ENCODE measurements at places on chromosomes 11 and 22.

GRCh38 chr11:98455500-98456307, 565.0 kb upstream of the CNTN5 start:
- no peak for DNase-seq

DNA sequence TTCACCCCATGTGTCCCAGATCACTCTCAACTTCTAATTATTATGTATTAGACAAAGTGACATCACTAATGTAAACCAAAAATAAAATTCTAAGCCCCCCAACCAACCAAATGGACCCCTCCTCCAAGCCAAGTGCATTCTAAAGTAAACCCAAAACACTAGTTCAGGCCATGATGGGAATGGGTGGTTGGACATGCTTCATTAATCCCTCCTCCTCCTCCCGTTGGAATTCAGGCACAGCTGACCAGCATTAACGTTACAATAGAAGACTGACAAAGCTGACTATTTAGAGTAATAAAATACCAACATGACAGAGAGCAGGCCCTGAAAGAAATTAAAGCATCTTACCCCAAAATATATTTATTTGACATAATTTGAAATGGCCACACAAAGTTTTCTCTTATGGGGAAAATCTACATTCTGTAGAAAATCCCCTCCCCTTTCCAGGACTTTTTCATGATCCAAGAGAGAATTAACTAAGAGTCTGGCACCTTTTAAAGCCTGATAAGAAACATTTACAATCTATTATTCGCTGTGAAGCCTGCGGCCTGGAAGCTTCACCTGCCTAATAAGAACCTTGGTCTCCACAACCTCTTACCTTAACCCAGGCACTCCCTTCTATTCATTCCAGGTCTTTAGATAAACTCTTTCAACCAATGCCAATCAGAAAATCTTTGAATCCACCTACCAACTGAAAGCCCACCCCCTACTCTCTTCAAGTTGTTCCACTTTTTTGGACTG, 948.5 kb upstream of the CCDC90B start:
- no peak for DNase-seq

GRCh38 chr11:71500601-71501021, 26.5 kb upstream of the KRTAP5-7 start:
- no peak for DNase-seq

DNA sequence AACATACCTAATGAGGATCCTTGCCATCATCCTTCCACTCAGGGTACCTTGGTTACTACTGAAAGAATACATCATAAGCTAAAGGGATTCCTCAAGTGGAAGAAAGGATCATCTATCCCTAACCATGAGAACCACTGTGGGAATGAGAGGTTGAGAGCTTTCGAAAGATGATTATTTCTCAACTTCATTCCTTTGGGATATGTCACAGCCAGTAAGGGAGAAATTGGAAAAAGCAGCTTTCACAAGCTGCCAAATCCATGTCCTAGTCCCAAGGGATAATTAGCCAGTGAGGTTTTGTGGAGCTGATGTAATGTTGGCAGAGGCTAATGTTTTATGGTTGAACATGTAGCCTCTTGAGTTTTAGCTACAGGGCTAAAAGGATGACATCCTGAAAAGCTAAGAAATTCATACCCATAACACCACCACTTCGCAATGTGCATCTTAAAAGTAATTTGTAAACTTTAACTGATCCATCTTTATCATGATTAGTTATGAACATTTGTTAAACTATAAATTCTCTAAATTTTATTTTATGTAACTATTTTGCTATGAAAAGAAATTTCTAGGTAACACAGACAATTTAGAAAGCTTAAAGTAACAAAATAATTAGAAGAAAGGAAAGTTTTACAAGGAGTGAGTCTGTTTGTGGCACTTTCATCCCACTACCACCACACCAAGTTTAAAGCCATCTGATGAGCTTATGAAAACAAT, 123.9 kb downstream of the MRTFA start:
- DNase-seq: peak; percentile 78

DNA sequence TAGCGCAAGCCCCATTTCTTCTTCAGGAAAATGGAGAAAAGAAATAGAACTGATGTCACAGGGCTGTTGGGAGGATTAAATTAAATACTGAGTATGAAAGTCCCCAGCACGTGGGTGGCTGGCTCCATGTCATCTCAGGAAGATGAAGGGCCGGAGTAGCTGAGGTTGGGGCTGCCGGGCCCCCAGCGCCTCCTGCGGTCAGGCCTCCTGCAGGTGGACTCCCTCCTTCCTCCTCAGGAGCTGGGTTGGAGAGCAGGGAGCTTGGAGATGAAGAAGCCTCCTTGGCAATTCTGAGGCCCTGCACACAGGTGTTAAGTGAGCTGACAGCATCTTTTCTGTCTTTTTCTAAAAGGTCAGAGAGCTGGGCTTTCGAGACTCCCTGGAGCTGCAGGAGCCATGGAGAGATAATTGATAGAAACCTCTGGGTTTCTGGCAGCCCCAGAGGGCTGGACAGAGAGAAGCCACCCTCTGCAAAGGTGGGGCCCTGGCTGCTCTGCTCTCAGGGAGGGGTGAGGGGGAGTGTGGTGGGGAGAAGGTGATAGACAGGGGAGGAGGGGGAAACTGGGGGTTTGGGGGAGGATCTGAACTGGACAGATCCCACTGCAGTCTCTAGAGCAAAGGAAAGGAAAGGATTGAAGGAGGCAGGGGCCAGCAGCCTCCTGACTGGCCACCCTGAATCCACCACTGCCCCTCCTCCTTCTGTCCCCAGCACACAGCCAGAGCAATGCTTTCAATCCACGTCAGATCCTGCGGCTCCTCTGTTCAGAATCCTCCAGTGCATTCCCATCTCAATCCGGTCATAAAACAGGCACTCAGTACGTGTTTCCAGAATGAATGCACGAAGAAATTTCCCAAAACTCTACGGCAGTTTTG, 210.8 kb downstream of the CEP164 start:
- no peak for DNase-seq

GRCh38 chr11:131987703-131988102, 617.3 kb downstream of the NTM start:
- DNase-seq: no peak

DNA sequence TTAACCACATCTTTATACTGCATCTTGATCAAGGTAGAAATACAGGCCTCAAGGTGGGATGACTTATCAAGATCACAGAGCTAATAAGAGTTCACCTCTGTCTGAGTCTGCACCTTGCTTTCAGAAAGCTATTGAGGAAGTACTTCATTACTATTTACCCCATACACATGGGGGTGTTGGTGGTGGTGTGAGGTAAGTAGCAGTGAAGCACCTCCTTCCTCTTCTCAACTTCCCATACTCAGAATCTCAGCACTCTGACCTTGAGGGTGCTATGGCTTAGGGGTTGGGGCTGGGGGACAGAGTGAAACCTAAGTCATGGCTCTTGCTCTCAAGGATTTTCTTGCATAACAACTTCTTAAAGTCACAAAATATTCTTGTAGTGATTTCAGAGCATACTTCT, 56.9 kb downstream of the ME3 start:
- DNase-seq: no peak

DNA sequence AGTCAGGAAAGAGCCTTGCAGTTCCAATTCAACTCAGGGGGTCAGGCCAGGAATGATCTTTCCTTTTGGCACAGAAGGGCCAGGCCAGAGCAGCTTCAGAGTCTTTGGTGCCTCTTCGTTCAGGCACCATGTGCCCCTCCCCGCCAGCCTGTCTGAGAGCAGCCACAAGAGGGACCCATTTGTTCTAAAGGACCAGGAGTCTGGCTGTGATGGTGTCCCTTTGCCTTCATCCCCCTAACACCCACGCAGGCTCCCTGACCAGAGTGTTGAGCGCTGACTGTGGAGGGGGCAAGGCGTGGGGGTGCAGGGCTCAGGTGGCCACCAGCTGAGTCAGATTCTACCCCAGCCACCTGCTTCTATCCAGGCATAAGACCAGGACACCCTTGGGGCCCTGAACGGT, 156.4 kb downstream of the TTC17 start:
- DNase-seq: no peak

- no peak for DNase-seq
Measured at GRCh38 chr11:125080531-125080911, 17.4 kb downstream of the SLC37A2 start.

GRCh38 chr11:47327025-47327424, 25.5 kb downstream of the MYBPC3 start:
- no peak for DNase-seq

GRCh38 chr22:17637490-17638181, 921 bp upstream of the BCL2L13 start:
- no peak for DNase-seq

- DNase-seq: no peak
Measured at GRCh38 chr11:135019343-135019871, 607.4 kb upstream of the B3GAT1 start.

DNA sequence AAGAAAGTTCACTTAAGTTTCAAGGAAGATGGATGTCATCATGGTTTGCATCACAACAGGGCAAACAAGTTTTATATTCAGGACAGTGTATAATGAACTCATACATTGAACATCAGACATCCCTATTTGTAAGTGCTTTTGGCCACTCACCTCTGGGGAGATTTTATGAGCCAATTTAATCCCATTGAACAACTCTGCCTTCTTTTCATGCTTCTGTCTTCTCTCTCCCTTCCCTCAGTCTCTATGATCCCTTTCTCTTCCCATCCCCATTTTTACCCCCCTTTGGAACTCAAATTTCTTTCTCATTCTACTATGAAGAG, 234.3 kb upstream of the POU2AF2 start:
- DNase-seq: no peak

- DNase-seq: no peak
Measured at GRCh38 chr22:17137861-17138425, 16.8 kb upstream of the TMEM121B start.

GRCh38 chr11:68266121-68266891, 5.5 kb downstream of the C11orf24 start:
- DNase-seq: no peak

GRCh38 chr22:24066260-24066659, 55.2 kb downstream of the CABIN1 start:
- no peak for DNase-seq

DNA sequence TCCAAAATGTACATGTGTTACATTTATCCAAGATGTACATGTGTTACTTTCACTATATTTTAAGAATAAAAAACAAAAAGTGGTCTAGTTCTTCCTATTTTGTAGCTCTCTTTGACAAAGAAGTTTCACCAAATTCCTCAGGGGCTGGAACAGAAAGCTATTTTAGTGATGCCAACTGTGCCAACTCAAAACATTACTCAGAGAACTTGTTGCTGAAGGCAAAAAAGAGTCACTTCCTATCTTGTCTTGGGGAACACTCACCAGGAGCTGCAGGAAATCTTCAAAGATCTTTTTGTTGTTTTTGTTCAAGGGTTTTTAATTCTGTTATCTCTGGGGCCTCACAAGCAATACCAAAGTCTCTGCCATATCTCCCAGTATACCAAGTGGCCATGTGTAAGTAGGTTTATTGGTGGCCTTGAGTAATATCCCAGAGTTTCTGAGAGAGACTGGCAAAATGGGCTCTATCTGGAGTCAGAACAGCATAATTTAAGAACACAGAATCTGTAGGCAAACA, 13.6 kb upstream of the EED start:
- DNase-seq: no peak

DNA sequence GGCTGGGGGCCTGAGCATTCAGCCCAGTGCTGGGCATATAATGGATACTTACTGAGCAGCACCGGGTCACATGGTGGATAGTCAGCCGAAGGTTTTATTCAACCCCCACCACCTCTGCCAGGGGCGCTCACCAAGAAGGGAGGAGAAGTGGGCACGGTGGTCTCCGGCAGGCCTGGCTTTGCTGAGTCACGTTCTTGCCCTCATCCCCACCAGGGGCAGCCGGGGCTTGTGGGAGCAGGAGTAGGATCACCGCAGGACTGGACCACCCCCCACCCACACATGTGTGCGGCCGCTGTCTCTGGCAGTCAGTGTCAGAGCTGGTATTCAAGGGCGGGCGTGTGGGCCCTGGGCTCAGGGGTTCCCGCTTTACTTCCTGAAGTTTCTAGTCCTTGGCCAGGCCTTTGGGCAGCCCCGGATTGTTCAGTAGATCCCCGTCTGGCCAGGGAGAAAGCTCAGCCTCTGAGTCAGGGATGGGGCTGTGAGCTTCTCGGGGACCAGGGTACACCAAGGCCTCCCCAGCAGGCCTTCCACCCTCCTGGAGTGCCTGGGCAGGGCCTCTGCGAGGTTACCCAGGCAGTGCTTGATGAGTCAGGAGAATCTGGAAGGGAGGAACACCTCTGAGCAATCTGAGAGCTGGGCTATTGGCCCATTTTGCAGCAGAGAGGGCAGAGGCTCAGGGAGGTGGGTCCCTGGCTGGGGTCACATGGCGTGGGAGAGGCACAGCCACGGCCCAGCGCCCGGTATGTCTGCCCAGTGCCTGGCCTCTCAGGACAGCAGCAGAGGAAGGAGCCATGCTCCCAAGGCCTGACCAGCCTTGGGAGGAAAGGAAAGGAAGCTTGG, 60.6 kb downstream of the RTL6 start:
- DNase-seq: no peak

GRCh38 chr11:13338019-13338426, 60.4 kb downstream of the BMAL1 start:
- peak; percentile 58 for DNase-seq

- DNase-seq: no peak
Measured at GRCh38 chr11:61687420-61687819, 7.2 kb downstream of the DAGLA start.

- DNase-seq: no peak
Measured at GRCh38 chr11:59191890-59192289, 20.0 kb downstream of the DTX4 start.

DNA sequence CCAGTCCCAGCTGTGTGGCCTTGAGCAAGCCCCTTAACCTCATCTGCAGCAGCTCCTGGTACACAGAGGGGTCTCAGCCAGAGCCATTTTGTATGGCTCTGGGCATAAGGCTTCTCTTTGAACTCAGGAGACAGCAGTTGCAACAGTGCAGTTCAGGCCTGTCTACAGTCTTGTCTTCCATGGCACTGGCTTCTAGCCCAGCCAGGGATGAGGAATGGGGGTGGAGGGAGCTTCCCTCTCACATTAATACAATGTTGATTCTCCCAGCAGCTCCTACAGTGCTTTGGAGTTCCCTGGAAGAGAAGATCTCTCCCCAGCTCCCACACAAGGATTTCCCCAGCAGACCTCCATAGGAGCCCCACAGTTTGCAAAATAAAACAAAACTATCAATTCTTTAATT, 350.2 kb downstream of the BUD13 start:
- DNase-seq: no peak

DNA sequence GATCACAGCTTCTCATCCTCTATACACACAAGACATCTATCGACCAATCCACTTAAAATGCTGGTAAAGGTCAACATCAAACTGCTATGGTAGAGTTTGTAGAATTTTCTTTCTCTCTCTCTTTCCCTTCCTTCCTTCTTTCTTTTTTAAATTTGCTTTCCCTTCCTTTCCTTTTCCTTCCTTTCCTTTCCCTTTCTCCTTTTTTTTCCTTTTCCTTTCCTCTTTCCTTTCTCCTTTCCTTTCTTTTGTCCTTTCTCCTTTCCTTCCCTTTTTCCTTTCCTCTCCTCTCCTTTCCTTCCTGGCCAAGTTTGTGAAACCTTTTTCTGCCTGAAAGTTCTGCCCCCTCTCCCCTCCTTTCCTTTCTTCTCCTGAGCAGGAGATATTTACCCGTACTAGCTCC, 3.1 kb downstream of the C11orf97 start:
- no peak for DNase-seq

- no peak for DNase-seq
Measured at GRCh38 chr11:66417000-66417399, 3.8 kb upstream of the NPAS4 start.

GRCh38 chr11:95575517-95575916, 214.1 kb downstream of the FAM76B start:
- DNase-seq: no peak

All from NCI-H460 (cell line).